Retina (tissue), 1 donor: ENCODE measurements at places on chromosomes 5 and 9.

GRCh38 chr9:136942112-136942880, 2.2 kb downstream of the FBXW5 start:
- no peak for DNase-seq

DNA sequence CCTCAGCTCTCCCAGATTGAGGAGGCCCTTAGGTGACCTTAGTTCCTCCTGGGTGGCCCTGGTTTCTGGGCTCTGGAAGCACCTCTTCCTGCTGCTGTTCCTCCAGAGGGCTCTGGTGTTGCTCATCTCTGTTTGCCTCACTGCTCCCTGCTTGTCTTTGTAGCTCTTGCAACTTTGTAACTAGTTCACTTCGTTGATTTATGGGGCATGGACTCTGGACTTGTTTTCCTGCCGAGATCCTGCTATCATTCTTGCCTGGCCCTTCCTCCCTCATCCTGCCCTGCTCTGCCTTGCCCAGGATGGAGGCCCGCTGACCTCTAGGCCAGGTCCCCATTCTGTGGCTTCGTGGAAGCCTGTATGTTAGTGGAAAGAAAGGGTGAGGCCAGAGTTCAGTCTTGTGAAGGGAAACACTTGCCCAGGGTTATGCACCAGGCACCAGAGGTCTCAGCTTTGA, 169.3 kb downstream of the MACROH2A1 start:
- no peak for DNase-seq

DNA sequence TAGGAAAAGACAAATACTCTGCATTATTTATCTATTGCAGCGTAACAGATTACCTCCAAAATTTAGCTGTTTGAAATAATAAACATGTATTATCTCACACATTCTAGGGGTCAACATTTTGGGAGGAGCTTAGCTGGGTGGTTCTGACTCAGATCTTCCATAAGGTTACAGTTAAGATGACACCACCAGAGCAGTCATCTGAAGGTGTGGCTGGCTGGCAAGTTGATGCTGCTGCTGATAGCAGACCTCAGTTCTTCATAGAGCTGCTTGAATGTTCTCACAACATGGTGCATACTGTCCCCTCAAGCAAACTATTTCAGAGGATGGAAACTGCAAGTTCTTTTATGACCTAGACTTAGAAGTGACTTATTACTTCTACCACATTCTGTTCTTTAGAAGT, 146.3 kb upstream of the FSTL4 start:
- no peak for DNase-seq

DNA sequence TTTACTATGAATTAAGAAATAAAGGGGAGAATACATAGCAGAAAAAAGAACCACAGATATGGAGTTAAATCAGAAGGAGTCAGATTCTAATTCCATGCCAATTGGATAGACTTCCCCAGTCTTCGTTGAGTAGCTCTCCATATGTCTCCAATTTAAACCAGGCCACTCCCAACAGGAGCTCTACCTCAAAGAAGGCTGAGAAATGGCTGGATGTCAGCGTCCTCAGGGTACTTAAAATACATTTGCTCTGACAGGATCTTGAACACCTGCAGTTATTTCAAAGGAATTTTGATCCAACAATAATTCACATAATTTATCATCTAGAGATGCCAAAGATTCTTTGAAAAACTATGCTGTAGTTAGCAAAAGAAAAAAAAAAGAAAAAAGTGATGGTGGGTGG, 133.9 kb upstream of the FBN2 start:
- DNase-seq: no peak

DNA sequence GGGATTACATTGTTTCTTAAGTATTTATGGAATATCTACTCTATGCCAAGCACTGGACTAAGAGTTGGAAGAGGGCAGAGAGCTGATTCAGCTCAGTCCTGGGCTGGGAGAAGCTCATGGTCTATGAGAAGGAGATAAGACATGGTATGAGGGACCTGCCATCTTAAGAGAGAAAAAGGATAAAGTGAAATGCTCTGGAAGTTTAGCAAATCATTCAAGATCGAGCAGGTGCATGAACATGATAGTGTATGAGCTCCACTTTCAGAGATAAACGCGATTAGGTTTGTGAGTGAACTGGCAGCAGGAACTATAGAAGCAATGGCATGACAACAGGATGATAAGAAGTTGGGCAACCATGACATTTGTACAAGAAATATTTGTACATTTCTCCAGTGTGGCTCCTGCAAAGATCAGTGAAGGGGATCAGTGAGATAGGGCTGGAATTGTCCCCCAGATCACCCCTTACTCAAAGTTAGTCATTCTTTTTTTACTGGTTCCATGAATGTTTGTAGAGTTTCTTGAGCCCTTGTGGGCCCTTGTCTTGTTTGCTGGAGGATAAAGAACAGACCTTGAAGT, 26.6 kb upstream of the CCDC180 start:
- DNase-seq: no peak

GRCh38 chr5:147857302-147858129, 21.0 kb upstream of the SCGB3A2 start:
- peak; percentile 64 for DNase-seq

DNA sequence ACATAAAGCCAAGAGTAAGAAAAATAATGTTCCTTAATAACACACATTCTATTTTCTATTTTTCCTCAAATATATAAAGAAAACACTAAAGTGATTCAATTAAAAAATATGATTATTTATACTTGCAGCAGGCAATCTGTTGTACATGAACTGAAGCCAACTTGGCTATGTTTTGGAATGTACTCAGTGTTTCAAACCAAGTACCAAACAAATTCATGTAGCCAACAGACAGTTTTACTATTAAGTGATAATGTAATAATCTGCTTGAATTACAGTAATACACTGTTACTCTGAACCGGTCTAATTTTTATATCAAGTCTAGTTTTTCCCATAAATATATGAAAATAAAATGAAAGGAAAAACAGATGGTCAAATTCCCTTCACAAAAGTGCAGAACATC, 58.0 kb downstream of the CEP120 start:
- no peak for DNase-seq

DNA sequence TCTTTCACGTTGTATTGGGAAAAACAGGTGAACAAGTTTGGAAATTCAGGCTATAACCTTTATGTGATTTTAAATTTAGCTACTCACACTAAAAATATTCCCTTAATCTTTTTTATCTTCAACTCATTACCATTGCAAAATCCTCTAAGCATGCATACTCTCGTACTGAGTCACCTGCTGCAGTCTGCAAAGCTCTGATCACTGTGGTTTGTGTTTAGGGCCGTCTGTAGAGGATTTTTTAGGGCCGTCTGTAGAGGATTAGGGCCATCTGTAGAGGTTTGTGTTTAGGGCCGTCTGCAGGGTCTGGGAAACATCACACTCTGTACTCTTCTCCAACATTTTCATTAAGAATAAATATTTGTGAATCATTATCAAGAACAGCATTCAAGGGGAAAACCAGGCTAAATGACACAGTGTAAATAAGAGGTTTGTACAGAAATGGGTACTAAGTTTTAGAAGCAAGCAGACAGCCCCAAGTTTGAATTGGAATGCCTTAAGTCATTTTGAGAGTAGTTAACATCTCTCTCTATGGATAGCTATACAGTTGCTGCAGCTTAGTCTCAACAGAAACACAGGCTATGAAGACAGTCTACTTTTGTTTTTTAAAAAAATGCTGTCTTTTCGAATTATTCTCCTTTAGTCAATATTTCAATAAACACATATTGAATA, 155.0 kb upstream of the TSLP start:
- no peak for DNase-seq

DNA sequence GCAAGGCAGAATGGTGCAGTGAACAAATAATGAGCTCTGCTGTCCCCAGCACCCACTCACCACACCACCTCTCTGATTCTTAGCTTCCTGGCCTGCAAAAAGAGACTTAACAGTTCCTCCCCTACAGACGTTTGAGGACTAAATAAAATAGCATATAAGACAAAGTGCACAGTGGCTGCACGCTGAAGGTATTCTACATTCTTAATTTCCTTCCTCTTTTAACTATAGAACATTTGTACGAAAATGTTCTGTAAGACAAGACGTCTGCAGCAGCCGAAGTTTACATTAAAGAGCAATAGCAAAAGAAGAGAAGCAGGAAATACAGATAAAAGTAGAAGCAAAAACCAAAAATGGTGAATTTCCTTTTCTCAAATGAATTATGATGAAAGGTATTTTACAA, 15.7 kb downstream of the FBN2 start:
- no peak for DNase-seq
